ENCODE measurements at places on chromosomes 3 and 15.

GRCh38 chr3:170632780-170633179, 46.9 kb upstream of the SLC7A14 start:
- no peak for DNase-seq

GRCh38 chr3:72259755-72260587, 475.0 kb upstream of the PROK2 start:
- DNase-seq, result no peak

DNA sequence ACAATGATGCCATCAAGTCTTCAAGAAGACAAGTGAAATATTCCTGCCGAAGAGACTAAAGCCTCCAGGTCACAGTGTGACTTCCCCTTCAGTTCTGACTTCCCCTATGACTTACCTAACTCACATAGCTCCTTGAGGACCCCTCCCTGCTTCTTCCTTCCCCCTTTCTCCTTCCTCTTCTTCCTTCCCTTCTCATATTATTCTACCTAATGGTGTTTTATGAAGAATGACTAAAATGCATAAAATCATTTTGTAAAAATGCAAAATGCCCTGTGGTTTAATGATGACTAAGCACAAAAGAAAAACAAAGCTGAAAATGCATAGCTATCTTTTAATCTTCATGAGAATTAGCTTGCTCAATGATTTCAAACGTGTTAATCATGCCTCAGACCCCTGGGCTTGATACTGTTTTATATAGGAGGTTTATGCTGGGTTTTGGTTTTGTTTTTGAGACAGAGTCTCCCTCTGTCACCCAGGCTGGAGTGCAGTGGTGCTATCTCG, 26.1 kb upstream of the TM4SF4 start:
- DNase-seq, result no peak

DNA sequence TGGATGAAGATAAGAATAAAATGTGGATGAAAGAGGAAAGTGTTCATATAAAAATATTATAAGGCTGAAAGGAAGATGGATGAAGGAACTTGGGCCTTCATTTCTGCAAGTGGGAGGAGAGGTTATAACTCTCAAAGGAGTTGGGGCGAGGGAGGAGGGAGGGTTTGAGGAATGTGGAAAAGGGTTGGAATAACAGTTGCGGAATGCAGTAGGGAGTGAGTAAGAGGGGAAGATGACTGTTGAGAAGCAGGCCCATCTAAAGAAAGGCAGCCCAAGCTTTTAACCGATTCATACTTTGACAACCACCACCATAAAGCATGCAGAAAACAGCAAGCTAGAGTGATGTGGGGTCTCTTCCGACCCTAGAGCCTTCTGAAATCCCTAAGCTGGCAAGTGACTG, 8.3 kb upstream of the TM4SF4 start:
- DNase-seq, result peak; percentile 89

GRCh38 chr3:45595364-45596195, 1.0 kb downstream of the LIMD1 start:
- DNase-seq, result no peak

DNA sequence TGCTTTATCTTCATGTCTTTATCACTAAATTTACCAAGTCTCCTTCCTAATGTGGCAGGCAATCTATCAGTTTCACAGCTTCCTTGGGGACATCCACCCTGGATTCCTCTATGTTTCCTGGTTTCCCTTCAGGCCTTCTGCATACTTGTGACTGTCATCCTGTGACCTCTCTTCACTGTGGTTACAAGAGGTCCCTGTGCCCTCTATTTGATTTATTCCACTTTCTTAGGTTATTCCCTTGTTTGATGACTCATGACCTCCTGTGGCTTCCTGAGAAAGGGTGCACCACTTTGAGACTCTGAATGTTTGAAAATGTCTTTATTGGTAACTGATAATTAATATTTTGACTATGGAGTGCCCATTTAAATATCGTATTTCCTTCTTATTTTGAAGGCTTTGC, 60.5 kb upstream of the KY start:
- no peak for DNase-seq

Data from stromal cell of bone marrow (primary cell).